ENCODE measurements at places on chromosomes 6 and 20.

GRCh38 chr20:12970372-12970821 is 38.4 kb upstream of the SPTLC3 start:
- no peak for DNase-seq

GRCh38 chr20:1832634-1833033 is 62.6 kb upstream of the SIRPA start:
- no peak for DNase-seq

DNA sequence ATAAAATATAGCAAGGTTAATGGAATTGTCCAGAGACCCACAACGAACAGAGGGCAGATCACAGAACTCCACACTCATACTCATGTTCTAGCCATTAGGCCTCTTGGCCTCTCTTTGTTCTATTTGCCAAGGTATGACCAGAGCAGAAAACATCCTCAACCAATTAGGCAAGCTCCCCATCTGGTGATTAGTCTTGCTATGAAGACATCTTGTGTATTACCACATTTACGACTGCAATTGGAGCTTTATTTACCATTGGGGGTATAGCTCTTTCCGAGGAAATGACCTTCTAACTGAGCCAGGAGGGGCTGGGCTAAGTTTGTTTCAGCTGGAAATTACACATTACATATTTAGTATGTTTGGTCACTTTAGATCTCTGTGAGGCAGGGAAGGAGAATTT is 593.9 kb downstream of the CD109 start:
- no peak for DNase-seq

- no peak for DNase-seq
These were observed 54.5 kb downstream of the KIAA0408 start for GRCh38 chr6:127404594-127405178.

- no peak for DNase-seq
These were observed 16.8 kb upstream of the ARMC12 start for GRCh38 chr6:35719830-35720733.

DNA sequence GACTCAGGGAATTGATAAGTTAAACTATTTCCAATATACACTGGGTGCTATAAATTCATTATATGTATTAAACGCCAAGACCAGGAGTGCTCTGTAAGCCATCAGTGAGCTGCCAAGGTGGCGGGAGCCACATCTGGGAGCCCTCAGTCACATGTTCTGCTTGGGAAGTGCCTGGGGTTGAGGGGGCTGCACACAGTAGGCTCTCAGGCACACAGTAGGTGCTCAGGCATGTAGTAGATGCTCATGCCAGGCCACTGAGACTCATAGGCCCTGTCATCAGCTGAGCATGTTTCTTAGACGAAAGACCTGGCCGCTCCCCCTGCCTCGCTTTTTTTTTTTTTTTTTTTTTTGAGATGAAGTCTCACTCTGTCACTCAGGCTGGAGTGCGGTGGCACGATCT is 83.3 kb upstream of the BHLHE23 start:
- DNase-seq = no peak

DNA sequence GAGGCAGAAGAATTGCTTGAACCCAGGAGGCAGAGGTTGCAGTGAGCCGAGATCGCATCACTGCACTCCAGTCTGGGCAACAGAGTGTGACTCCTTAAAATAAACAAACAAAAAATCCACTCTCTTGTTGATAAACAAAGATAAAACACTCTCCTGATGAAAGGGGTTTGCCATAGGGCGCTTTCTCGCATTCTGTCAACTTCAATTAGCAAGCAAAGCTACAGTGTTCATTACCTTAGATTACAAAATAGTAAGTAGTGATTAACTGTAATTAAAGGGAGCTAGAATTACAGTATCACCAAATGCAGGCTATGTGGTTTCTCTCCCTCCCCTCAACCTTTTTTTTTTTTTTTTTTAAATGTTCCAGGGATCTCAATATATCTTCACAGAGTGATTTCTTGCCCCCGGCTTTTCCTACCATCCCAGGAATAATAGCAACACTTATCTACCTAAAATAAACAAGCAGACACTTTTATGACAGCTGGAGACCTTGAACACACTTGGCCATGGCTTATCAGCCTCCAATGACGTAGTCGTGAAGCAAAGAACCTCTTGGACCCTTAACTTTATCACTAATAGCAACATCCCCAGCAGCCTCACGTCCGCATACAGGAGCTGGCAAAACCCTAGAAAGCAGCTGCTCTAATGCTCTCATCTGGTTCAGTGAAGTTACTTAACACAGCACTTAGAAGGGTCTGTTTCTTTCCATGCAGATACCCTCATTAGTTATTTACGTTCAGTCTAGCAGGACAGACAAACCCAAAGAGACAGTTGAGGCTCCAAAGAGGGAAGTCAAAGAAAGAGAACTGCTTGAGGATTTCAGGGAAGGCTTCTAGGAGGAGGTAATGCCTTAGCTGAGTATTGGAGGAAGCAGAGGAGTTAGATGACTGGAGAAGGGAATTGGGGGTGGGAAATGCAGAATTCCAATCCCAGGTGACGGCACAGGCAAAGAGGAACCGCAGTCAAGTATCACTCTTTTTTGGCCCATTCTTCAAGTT is 37.9 kb upstream of the NEDD9 start:
- DNase-seq = no peak

DNA sequence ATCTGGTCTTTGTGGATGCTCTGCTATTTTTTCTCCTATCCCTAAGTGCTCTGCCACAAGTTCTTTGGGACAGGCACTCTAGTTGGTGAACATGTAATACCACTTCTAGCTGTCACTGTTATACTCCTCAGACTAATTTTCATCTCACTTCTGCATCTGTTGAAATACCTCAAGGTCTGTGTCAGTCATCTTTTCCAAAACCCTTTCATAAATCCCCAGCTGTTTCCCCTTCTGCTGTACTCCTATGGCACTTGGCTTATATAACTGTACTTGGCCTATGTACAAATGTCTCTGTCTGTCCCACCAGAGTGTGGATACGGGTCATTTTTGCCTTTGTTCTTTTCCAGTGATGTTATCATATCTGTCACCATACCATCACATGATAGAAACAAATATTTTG is 124.2 kb downstream of the FHL5 start:
- no peak for DNase-seq

Measured in activated T-helper 1 cell treated with Interleukin-2 at 50 U/mL for 16 hours (primary cell).